ENCODE measurements at places on chromosomes 3 and 15.

GRCh38 chr3:117528688-117529087 is 819.1 kb downstream of the TUSC7 start:
- no peak for DNase-seq

GRCh38 chr15:60918234-60918959 is 310.7 kb downstream of the RORA start:
- DNase-seq = peak; percentile 15

GRCh38 chr15:90058308-90058707 is 44.0 kb downstream of the IDH2 start:
- no peak for DNase-seq

GRCh38 chr3:131705558-131706051 is 202.8 kb upstream of the MRPL3 start:
- no peak for DNase-seq

GRCh38 chr3:69420781-69421520 is 35.1 kb upstream of the FRMD4B start:
- no peak for DNase-seq

All from small intestine (tissue), 16 donors.